ENCODE measurements at places on chromosomes 6 and 20. TPM values are rescaled to one million over a fixed set of nuclear protein-coding genes. Genes with fewer than 3 reads are reported as not detected.

Gene FAXC
- 8.0 TPM for total RNA-seq

Gene CCN2
- total RNA-seq: 1,334 TPM

DNA sequence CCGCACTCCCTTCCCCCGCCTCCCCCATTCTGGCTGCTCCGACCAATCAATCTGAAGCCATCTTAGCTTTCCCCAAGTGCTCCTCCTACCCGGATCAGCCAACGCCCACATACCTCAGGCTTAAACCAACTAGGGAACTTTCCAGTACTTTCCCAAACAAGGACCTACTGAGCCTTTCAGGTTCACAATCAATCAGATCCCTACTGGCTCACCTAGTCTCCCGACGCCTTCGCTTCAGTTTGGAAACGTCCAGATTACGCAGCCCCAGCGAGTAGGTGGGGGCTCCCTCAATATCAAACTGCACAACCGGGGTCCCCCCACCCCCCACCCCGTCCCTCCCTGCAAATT is 432 bp downstream of the HSPA1L start:
- peaks cover 30% of the 10 kb centered on the region for H3K4me1 ChIP-seq
- H3K36me3 ChIP-seq: no peaks in the 10 kb centered on the region
- H3K4me3 ChIP-seq: peak overlapping the region; percentile 91

Gene TTI1
- 10.8 TPM for total RNA-seq

DNA sequence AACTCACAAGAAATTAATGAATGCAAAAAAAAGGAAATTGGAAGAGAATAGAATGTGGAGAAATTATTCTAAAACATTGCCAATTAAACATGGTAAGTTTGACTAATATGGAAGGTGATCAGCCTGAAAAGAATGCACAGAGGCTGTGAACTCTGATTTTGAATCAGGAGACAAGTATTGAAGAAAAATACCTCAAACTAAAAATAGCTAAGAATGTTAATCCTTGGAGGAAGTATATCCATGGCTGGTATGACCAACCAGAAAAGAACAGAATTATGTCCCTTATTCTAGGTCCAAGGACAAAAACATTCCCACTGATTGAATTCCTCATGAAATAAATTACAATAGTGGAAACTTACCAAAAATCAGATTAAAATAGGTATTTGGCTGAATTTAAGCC is 7.3 kb upstream of the RIMS1 start:
- no peaks in the 10 kb centered on the region for H3K36me3 ChIP-seq
- peaks cover 24% of the 10 kb centered on the region for H3K27me3 ChIP-seq
- H3K27ac ChIP-seq: no peak overlapping the region
- peaks cover 3% of the 10 kb centered on the region for H3K4me1 ChIP-seq
- no peak overlapping the region for H3K4me3 ChIP-seq

DNA sequence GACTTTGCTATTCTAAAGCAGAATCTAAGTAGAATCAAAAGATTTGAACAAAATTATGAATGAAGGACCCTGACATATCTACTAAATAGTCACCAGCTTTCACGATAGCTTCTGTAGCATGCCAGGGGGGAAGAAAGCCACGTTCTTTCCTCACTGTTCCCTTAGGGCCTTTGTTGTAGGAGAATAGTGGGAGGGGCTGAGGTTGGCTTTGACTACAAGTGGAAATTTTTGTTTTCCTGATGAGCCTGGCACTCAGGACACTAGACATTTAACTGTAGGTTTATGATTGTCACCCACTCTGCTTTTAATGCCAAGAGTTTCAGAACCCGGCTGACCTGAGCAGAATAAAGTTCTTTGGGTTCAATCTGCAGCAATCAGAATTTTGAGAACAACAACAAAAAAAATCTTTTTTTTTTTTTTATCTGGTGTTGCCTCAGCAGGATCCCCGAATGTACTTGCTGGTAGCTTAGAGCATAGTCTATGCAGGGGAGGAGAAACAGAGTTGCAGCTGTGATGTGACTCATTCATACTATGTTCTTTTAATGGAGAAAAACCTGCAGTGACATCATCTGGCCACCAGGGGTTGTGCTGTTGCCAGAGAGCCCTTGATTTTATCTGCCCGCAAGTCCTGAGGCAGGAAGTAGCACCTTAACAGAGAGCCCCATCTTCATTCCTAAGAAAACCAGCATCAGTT is 38.5 kb downstream of the TPD52L1 start:
- no peak overlapping the region for H3K4me3 ChIP-seq
- peaks cover 54% of the 10 kb centered on the region for H3K4me1 ChIP-seq
- H3K36me3 ChIP-seq: no peaks in the 10 kb centered on the region
- no peak for DNase-seq
- no peaks in the 10 kb centered on the region for H3K27me3 ChIP-seq

- H3K4me1 ChIP-seq: peaks cover 21% of the 10 kb centered on the region
- peaks cover 7% of the 10 kb centered on the region for H3K36me3 ChIP-seq
- H3K27me3 ChIP-seq: no peaks in the 10 kb centered on the region
- H3K27ac ChIP-seq: no peak overlapping the region
Observed at GRCh38 chr6:35397806-35398418, 54.2 kb upstream of the FANCE start.

- no peaks in the 10 kb centered on the region for H3K36me3 ChIP-seq
- H3K4me3 ChIP-seq: peak within 1 kb of the TSS; percentile 87
- peak within 1 kb of the TSS; percentile 94 for H3K27ac ChIP-seq
Observed at GRCh38 chr6:169724494-169725124, at the start of gene PHF10. TSS of gene PHF10 (minus strand) at chr6:169724500. CDS start at chr6:169723931, 569 bp downstream.

DNA sequence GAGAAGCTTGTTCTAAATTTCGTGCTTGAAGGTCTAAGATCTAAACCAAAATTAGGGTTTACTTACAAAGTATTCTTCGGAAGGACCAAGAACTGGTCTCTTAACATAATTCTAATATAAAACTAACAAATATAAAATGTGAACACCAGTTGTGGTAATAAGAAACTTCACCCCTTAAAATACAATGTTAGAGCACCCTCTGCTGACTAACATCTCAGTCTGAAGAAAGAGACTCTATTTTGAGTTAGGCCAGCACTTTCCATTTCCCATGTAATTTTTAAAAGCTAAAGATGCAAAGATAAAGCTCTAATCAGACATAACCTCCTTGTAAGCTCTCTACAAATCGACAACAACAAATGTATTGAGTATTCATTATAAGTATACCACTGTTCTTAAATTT is 24.6 kb downstream of the ATG5 start:
- peaks cover 21% of the 10 kb centered on the region for H3K4me1 ChIP-seq
- no peak for DNase-seq

GRCh38 chr6:103081876-103082630 is 1688.5 kb downstream of the GRIK2 start:
- no peaks in the 10 kb centered on the region for H3K36me3 ChIP-seq
- H3K27me3 ChIP-seq: no peaks in the 10 kb centered on the region
- no peak overlapping the region for H3K27ac ChIP-seq
- DNase-seq: no peak
- H3K4me3 ChIP-seq: no peak overlapping the region
- no peaks in the 10 kb centered on the region for H3K4me1 ChIP-seq

Gene CCN6
- not detected for total RNA-seq
